ENCODE measurements at places on chromosomes 2 and 18. TPM values are rescaled to one million over a fixed set of nuclear protein-coding genes. Genes with fewer than 3 reads are reported as not detected.

The IL36RN gene
- total RNA-seq = 1.4 TPM

The ATRAID gene
- 86.6 TPM for total RNA-seq

The RGPD8 gene
- 2.5 TPM for total RNA-seq

DNA sequence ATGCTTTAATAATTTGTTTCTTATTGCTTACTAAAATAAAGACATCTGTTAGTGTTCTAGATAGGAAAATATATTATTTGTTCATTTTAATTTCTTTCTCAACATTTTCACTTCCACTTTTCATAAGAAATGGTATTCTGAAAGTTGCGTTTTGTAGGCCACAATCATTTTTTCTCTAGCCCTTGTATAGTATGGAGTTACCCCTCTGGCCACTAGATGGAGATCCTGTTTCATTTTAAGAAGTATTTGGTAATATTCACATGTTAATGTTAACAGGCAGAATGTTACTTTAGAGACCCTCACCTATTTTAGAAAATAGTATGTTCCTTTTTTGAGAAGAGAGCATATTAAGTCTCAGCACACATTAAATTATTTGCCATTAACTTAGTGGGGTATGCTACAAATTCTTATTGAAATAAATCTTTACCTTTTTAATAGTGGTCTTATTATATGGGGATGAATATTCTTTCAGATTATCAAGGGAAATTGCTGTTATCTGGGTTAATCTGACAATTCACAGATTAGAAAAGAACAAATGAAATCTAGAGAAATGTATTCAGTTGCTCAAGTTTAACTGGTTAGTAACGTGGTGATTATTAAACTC, 73.9 kb upstream of the TTC27 start:
- DNase-seq = peak; percentile 40

- DNase-seq = no peak
Observed at GRCh38 chr2:154032220-154032619, 160.5 kb downstream of the GALNT13 start.
